Central memory CD4-positive, alpha-beta T cell (primary cell): ENCODE measurements at places on chromosomes 12 and 14.

GRCh38 chr12:124921200-124922031 is 7.0 kb upstream of the UBC start:
- peak; percentile 68 for DNase-seq

DNA sequence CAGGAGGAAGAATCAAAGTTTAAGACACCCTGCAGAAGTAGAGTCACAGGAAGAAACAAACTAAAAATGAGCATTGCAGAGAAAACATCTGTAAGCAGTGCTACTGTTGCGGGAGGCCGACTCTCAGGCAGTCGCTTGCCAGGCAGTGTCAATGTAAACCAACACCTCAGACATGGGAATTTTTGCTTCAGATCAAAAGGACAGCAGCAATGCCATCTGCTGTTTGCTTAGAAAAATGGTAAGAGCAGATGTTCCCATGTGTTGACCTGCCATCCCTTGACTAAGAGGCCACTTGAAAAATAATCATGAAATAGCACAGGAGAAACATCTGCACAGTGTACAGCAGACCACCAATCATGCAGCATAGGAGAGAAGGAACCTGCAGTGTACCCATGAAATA is 196.6 kb downstream of the SLC25A21 start:
- no peak for DNase-seq

DNA sequence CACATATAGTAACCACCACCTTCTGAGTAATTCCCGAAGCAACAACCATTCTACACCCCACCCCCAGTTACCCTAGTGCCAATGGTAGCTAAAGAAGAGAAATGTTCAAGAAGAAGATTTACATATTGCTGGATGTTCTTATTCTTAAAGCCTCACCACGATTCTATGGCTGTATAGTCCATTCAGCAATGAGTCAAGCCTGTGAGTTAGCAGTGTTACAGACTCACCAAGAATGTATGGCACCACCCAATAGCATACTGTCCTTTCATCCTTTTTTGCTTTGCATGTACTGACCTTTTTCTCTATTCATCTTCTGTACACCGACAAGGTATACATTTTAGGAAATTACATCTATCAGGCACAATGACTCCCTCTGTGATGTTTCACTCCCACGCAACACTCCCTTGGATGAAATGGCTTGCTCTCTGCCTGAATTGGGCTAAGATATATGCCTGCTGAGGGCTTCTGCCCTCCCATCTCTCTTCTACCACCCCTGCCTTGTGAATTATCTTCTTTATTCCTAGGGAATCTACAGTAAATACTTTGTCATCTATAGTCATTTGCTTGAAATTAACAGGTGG is 945.8 kb downstream of the DIO2 start:
- no peak for DNase-seq

DNA sequence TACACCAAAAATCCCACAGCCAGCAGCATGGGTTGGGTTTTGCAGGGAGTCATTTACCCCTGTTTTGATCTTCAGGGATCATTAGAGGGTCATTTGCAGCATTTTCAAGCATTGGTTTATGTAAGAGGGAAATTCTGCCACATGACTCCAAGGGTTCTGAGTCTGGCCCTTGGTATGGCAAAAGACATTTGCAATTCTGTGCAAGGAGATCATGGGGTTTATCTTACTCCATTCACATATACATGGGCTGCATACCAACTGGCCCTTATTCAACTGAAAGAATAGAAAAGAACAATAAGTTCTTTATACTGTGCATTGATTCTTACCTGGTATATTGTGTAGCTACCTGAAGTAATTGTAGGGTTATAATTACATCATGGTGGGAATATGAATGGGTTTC is 13.7 kb downstream of the SIX4 start:
- no peak for DNase-seq

DNA sequence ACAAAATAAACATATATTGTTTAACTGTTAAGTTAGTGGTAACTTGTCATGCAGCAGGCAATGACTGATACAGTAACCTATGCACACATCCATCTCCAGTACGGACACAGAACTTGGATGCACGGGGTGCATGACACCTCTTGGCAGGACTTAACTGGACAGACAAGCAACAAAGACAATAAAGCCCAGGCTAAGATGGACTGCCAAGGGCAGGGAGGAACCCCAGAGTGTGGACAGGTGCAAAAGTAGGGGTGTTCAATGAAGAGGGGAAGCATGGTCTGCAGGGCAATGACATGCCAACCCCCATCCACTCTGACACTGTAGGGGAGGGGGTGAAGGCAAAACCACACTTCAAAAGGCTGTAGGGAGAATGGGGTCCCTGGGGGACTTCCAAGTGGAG is 11.7 kb downstream of the SSH1 start:
- no peak for DNase-seq

GRCh38 chr12:47636908-47637780 is 68.7 kb downstream of the RPAP3 start:
- DNase-seq, result no peak

- no peak for DNase-seq
Measured at GRCh38 chr14:54711812-54712464, 145.0 kb downstream of the SAMD4A start.

- no peak for DNase-seq
Measured at GRCh38 chr12:41563051-41563450, 374.9 kb downstream of the PDZRN4 start.

GRCh38 chr12:106285982-106286381 is 16.6 kb upstream of the TCP11L2 start:
- no peak for DNase-seq

- no peak for DNase-seq
Measured at GRCh38 chr12:129750421-129750820, 153.4 kb downstream of the TMEM132D start.

DNA sequence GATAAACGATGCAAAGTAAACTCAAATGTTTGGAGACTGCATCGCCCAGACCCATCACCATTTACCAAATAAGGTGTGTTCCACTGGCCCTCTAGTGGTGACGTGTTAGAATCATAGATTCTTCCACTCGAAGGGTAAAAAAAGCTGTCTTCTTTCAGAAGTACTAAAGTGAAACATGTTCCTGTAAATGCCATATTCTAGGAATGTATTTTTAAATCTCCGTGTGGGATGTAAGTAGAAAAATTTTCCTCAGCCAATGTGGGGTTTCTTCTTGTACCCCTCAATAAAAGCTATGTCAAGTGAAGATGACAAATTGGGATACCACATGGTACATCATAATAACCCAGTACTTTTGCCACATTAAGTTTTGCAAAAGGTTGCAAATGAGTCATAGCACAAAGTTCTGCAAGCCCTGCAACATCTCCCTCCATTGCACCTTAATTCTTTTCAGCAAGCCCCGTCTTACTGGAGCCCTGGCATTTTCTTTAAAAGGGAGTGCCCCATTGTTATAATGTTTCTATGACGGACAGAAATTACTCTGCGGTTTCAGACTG is 100.8 kb downstream of the CCER1 start:
- no peak for DNase-seq

GRCh38 chr14:52987514-52987913 is 36.7 kb upstream of the FERMT2 start:
- no peak for DNase-seq

DNA sequence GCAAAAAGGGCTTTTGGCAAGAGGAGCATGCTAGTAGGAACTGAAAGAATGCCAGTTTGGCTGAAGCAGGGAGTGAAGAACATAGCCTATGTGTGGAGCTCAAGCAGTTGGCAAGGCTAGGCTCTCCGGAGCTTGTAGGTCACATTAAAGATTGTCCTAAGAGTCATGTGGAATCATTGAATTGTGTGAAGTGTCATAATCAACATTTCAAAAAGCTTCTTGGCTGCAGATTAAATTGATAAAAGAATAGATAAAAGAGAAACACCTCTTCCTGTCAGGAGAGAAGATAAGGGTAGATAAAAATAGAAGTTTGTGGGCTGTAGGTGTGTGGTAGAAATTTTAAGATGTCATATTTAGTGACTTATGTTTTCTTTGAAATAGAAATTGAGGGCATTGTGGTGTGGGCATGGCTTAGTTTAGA is 36.1 kb downstream of the CPSF6 start:
- peak; percentile 23 for DNase-seq

GRCh38 chr14:90140298-90140955 is 78.6 kb downstream of the KCNK13 start:
- DNase-seq, result no peak

GRCh38 chr12:32181498-32182175 is 75.0 kb downstream of the BICD1 start:
- no peak for DNase-seq

DNA sequence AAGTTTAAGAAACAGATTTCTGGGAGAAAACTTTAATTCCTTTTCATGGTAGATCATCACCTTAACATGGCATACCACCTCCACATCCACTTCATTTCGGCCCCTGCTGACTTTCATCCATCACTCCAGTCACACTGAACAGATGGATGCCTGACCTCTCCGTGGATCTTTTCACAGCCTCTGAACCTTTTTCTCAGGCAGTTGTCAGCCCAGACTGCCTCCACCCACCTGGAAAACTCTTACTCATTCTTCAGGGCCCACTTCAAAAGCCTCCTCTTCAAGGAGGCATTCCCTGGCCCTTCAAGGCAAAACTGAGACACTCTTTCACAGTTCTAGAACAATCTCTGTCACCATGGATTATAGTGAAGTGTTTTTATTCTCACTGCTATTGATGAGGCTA is 52.9 kb downstream of the GXYLT1 start:
- no peak for DNase-seq

DNA sequence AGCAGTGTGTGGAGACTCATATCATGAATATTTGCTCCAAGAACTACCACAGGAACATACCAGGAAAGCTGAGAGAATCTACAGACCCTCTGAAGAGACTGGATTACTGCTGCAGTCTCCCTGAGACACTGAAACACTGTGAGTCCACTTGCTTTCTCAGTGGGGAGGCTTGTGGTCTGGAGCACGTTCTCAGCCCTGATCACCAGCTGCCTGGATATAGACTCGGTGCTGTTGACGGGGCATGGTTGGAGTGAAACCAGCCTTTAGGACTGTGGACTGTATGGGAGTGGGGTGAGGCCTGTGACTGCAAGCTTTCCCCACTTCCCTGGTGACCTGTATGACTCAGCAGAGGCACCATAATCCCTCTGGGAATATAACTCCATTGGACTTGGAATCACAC is 525.8 kb upstream of the FBXO33 start:
- DNase-seq, result no peak

DNA sequence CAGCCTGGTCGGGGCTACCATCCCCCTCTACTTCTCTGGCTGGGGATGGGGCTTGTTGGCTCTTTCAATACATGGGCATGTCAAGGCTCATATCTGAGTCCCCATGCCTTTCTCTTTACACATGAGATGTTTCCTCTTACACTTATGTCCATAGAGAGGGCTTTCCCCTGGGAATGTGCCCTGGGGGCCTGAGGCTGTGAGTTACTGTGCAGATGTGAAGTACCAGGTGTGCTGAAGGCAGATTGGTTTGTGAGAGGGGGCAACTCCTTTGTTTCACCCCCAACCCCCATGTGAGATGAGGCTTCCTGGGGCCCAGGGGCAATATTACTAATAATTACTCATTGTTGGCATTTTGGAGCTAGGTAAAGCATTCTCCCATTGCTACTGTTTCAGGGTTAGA is 32.8 kb downstream of the NRXN3 start:
- no peak for DNase-seq

DNA sequence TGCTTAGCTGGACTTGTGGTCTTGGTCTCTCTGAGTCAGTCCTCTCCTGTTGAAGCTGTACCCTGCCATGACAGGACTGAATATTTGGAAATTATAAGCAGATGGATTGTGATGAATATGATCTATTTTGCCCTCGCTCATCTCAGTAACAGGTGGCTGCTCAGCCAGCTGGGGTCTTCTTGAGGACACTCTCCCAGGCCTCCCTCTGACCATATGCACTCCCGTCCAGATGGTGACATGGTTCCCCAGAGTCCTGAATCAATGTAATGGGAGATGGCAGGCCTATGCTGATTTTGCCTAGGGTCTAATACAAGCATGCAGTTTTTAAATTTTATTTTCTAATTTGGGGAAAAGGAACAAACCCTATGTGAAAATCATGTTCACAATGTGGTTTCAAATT is 63.1 kb upstream of the TRHDE start:
- no peak for DNase-seq

DNA sequence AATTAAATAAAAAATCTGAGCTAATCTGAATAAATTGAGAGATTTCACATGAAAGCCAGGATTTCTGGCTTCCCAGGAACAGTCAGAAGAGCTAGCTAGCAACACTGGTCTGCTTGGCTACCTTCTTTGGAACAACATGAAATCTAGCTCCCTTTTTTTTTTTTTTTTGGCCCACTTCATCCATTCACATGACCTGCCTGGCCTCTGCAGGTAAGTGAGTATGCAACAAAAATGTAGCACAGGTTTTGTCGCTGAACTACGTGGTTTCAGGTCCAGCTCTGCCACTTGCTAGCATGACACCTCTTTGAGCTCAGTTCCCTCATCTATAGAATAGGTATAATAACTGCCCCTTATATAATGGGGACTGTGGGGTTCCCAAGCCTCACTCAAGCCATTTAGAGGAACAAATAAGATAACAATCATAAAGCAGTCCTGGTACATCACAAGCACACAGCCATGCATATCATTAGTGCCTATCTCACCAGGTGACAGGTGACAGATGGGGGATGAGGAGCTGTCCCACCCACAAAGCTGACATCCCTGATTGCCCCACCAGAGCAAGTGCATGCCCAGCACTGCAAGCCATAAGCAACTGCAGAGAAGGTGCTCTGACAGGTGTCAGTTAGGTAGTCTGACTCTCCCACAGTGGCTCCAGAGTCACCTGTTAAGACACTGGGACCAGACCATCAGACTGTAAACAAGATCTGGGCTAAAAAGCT is 25.6 kb downstream of the PXN start:
- no peak for DNase-seq

DNA sequence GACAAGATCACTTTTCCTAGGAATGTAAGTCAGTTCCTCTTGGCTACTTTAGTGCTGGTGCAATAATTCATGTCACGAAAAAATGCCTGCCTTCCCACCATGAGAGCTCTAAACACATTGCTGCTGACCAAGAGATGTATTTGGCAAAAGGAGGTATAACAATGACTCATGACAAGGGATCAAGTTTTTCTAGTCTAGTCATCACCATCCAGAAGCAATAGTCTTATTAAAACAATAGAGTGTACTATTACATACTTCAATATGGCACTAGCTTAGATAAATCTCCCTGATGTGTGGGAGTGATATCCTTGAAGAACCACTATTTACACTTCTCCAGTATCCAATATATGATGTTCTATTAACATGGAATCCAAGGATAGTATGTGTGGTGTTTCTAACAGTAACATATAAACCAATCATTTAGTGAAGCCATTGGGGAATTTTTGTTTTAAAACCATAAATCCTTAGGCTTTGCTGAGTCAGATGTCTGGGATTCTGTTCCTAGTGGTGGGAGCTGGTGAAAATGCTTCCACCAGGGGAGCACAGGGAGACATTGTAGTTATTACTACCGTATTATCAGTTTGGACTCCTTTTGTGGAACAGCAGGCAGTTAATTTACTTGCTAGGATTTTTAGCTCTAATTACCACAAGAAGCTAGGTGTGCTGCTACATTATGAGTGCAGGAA is 1387.5 kb downstream of the LRFN5 start:
- DNase-seq, result no peak
